ENCODE measurements at places on chromosomes 11 and 22.

DNA sequence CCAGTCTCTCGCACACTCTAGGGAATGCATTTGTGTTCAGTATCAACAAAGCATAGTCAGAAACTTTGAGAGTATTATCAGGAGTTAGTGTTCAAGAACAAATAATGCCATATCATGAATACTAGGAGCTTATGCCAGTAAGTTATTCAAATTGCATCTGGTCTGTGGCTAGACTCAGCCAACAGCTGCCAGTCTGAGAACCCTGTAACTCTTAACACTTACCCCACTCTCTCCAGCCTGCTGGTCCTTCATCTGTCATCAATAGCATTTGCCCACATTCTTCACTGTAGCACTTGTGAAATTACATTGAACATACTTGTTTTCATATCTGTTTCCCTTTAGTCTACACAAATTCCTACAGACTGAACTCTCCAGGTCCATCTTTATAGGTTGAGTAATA is 1157.5 kb upstream of the RAG2 start:
- no peak for DNase-seq

- peak; percentile 12 for DNase-seq
Observed at GRCh38 chr22:36360871-36361383, 26.8 kb downstream of the MYH9 start.

GRCh38 chr11:2742611-2743426 is 43.0 kb upstream of the KCNQ1OT1 start:
- no peak for DNase-seq

GRCh38 chr11:13289081-13289480 is 11.5 kb downstream of the BMAL1 start:
- peak; percentile 22 for DNase-seq

DNA sequence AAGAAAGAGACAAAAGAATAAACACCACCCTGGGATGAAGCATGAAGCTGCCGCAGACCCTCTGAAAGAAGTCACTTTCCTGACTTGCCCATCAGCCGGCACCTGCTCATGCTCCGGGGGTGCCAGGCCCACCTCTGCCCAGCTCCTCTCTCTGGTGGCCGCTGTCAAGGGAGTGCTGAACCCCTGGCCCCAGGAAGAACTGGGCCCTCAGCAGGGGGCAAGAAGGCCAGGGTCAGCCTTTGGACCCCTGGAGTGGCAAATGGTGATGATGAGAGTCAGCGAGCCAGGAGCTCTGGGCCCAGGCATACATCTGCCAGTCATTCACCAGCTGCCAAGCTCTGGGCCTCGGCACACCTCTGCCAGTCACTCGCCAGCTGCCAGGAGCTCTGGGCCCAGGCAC is 17.4 kb downstream of the TTLL8 start:
- no peak for DNase-seq

DNA sequence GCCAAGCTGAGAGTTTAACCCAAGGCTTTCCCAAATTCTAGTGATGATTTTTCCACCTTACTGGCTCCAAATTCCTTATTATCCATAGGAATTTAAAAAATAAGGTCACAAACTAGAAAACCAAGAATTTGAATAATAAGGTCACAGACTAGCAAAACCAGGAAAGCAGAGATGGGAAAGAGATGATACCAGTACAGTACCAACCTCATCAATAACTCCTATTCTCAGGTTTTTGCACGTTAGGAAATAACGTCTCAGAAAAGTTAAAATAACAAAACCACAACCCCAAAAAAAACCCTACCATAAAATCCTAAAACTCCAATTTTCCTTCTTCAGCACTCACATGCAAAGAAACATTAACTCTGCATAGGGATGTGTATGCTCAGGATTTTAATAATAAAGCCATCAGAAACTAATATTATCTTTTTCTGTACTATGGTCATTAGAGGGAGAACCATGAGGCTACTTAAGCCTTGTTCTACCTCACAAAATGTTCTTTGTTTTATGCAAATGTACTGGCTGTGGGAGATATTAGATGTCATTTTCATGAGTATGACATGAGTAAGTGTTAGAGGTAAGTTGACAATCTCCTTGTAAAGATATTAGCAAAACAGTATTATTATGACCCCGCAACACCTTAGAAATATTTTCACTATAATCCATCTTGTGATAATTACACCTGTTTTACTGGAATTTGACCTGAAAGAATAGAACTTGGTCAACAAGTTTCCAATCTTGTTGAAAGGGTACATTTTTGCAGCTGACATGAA is 16.1 kb upstream of the EED start:
- no peak for DNase-seq

DNA sequence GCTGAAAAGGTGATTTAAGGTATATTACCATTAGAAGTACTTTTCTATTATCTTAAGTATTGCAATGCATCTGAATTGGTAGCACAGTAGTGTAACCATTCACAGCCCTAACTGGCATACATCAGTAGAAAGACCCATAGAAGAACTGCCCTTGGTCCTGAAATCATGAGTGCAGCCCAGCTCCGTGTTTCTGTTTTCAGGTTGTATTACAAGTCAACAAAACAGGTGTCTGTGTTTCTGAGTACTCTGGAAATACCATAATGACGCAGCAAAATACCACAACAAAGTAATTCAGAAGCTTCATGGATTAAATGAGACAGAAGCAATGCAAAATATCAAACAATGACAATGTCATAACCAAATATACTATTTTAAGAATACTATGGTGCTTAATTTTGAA is 226.3 kb downstream of the OPCML start:
- DNase-seq: no peak

- DNase-seq: no peak
Observed at GRCh38 chr11:8222820-8223512, 40.7 kb downstream of the LMO1 start.

- DNase-seq: no peak
Observed at GRCh38 chr11:11504071-11504470, 117.7 kb downstream of the GALNT18 start.

DNA sequence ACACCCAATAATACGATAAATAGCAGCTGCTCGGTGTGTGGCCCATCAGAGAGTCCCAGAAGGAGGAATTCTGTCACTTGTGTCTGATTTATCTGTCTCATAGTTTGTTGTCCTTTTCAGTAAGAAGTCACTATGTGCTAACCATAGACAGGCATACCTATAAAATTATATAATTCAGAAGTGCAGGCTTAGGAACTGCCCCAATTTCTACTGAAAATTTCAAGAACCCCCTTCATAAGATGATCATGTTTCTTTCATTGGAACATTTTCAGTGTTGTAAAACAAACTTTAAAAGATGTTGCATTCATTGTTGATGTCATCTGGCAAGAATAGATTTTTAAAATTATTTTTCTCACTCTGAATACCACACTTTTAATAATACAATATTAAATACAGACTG is at the start of gene OR2D2:
TSS of gene OR2D2 (minus strand) at position 101 of the 400 bp plus-strand sequence. CDS start at position 101, 0 bp downstream.
- no peak for DNase-seq

- no peak for DNase-seq
Observed at GRCh38 chr11:80315200-80315599, 874.4 kb upstream of the TENM4 start.

DNA sequence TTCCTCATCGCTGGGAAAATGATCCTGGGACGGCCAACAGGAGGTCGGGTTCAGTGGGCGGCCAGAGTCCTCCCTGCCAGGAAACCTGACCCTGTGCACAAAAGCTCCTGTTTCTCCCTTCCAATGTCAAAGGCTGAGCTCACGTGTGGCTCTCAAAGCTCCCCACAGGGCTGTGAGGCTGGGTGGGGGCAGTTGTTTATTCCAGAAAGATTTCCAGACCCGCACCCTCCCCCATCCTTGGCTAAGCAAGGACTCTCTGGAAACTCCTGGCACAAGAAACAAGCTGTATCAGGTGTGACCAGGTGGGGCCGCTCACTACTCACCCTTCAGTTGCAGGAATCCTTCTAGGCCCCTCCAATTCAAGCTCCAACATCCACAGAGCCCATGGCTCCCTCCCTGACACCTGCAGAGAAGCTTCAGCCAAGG is 131.9 kb downstream of the SHANK2 start:
- no peak for DNase-seq

DNA sequence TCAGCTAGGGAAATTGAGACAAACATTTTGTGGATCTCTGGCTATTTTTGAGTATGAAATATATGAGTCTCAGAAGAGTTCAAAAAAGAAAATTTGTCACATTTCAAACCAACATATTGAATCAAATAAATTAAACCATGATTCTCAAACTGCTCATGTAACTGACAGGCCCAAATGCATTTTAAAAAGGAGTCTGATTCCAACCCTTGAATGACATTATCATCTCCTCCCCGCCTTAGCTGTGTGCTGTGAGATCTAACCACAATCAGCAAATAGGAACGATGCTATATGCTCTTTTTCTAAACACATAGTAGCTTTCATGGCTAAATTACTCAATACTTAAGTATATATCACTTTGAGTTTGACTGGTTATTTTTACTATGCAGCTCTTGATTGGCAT is 57.1 kb downstream of the EFCAB6 start:
- DNase-seq: no peak

DNA sequence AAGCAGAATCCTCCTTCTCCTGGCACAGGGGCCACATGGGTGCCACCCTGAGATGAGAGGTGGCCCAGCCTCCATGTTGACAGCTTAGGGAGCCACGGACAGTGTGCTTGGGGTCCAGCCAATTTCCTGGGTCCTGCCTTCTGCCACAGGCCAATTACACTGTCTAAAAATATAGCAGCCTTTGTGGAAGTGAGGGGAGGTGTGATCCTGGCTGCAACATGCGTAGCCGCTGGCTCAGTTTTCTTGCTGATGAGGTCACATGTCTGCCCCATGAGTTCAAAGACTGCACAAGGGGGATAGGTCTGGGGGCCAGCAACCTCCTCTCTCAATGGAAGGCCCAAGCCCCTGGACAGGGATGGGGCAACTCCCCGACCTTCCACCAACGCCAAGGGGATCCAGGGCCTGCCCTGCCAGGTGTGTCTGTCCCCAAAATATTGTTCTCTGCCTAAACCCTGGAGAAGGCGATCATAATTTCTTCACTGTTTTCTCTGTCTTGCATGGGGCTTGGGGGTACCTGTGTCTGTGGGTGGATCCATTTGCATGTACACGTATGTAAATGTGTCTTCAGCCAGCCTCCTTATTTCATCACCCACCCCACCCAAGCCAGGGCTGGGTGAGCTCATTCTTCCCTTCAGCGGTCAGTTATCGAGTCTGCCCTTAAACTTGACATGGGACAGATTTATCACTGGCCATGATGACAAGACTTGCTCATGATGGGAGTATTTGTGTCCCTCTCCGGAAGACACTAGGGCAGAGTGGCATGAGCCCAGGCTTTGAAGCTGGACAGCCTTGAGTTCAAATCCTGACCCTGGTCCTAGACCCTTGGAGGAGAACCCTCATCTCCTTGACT is 59.4 kb downstream of the OTOG start:
- no peak for DNase-seq

- DNase-seq: no peak
Observed at GRCh38 chr22:19321757-19322156, 30.2 kb upstream of the CLTCL1 start.

DNA sequence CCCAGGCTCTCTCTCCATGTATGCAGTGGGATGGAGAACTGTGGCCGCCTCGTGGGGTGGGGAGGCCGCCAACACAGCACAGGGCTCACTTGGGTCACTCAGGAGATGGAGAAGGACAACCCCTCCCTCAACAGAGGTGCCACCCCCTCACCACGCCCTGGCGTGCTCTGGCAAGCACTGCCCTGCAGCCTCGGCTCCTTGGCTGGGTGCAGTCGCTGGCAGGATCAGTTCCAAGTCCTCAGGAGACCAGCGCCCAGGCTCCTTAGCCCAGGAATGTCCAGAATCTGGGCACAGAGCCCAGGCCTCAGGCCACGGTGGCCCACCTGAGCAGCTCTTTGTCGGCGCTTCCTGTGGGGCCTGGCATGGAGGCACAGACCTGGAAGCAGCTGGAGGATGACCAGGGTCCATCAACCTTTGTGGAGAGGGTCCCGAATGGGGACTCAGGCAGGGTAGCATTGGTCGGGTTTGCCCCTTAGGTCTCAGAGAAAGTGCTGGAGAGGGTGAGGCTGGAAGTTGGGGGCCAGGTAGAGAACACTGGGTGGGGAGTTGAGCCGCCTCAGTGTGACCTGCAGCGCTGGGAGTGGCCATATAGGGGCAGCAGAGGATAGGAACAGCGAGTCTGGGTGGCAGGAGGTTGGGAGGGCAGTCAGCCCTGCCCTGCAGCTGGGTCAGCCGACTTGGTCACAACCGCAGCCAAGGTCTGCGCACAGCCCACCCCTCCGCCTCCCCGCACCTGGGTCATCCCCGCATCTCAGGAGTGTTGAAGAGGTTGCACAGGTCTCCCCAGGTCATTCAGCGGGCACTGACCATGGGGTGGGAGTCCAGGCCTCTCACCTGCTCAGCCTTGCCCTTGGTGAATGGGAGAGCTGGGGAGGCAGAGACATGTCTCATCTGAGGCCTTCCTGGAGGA is 8.2 kb downstream of the SUSD2 start:
- peak; percentile 45 for DNase-seq

DNA sequence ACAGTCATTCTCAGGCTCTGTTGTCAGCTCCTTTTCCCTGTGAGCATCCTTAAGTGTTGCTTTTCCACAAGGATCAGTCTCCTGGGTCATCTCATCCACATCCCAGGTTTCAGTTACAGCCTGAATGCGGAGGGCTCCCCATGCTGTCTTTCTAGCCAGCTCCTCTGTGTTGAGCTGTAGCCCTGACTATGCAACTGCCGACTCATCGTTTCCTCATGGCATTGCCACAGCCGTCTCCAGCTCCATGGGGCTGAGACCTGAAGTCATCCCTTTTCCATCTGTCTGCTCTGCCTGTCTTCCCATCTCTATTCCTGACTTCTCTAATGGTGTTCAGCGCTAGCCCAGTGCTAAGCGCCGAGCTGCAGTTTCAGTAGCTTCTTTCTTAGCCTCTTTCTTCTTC is 11.8 kb downstream of the SAMM50 start:
- no peak for DNase-seq

DNA sequence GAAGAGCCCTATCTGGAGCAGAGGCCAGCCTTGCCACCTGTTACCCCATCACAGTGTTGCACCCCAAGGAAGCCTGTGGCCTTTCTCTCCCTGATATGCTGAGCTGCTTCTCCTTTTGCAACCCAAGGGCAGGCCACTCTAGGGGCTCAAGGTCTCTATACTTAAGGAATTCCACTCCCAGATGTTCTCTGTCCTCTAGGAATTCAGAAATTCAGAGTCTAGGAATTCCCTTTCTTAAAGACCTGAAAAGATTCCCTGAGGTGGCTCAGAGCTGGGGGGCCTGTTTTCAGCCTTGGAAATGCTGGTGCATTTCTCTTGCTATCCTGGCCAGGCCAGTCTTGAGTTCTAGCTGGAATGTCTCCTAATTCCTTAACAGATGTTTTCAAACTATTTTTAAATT is 68.0 kb upstream of the OLFML1 start:
- no peak for DNase-seq

- DNase-seq: peak; percentile 98
Observed at GRCh38 chr11:68459886-68460740, 439 bp upstream of the PPP6R3 start.

- DNase-seq: no peak
Observed at GRCh38 chr11:31625868-31626267, 116.3 kb downstream of the ELP4 start.

All from HCEC 1CT (cell line).